Epithelial cell of esophagus (primary cell): ENCODE measurements at places on chromosomes 3 and 15.

GRCh38 chr15:99424978-99425656 is 140.7 kb upstream of the MEF2A start:
- peak; percentile 88 for DNase-seq

GRCh38 chr15:28954466-28955159 is 68.8 kb downstream of the APBA2 start:
- DNase-seq: no peak

- no peak for DNase-seq
Observed at GRCh38 chr3:14431452-14431916, 29.1 kb downstream of the SLC6A6 start.

GRCh38 chr15:78618490-78618934 is 2.3 kb downstream of the CHRNA3 start:
- DNase-seq: peak; percentile 81

GRCh38 chr3:183224180-183224970 is 28.7 kb upstream of the B3GNT5 start:
- DNase-seq: no peak

DNA sequence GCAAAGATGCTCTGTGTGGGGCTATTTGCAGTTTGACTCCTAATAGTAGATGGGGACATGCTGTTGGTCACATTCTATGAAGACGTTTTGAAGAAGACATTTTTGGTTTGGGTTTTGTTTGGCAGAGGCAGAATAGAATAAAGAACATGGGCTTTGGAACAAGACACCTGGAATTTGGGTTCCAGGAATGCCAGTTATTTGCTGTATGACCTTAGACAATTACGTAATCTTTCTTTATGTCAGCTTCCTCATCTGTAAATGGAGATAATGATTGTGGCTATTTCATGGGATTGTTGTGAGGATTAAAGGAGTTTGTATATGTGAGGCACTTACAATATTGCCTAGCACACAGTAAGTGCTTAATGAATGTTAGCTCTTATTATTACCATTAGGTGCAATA is 91.6 kb downstream of the MESD start:
- DNase-seq: no peak

- DNase-seq: no peak
Observed at GRCh38 chr3:197392961-197393360, 94.5 kb upstream of the DLG1 start.

- peak; percentile 16 for DNase-seq
Observed at GRCh38 chr15:42348083-42348482, 11.2 kb upstream of the CAPN3 start.
